NCI-H1105 (cell line): ENCODE measurements at places on chromosomes 7 and 10.
A peak's percentile ranks its signal among the peaks of the same experiment; 100 is the strongest.

- DNase-seq = peak; percentile 6
Observed at GRCh38 chr7:114922652-114923402, 933 bp downstream of the MDFIC start.

GRCh38 chr10:73205890-73206289 lies 38.0 kb downstream of the FAM149B1 start:
- no peak for DNase-seq

GRCh38 chr10:101467286-101467770 lies 113.4 kb downstream of the BTRC start:
- DNase-seq = peak; percentile 78

DNA sequence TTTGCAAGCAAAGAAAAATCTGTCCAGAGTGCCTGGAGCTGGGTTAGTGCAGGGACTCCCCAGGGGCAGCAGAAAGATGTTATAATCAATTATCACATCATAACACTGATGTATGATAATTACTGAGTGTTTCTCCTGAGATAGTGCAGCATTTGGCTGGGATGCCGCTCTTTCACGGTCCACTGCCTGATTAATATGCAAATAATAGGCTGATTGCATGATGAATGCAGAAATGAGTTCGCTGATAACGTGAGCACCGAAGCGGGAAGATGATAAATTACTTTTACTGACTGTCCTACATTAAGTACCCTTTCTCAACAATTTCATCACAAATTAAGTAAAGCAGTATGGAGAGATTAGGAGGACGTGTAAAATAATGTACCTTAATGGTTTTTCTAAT lies 71.4 kb upstream of the SH2B2 start:
- no peak for DNase-seq

GRCh38 chr7:98348726-98349474 lies 52.0 kb downstream of the BAIAP2L1 start:
- no peak for DNase-seq
